SK-N-SH treated with all-trans-retinoic acid at 6 μM for 48 hours (cell line): ENCODE measurements at places on chromosomes 16 and 17.

- ATAC-seq, result no peak
Measured at GRCh38 chr17:77618731-77619130, 339.8 kb upstream of the TNRC6C start.

- peak; percentile 90 for ATAC-seq
Measured at GRCh38 chr17:17900615-17901520, 64.1 kb upstream of the SREBF1 start.

DNA sequence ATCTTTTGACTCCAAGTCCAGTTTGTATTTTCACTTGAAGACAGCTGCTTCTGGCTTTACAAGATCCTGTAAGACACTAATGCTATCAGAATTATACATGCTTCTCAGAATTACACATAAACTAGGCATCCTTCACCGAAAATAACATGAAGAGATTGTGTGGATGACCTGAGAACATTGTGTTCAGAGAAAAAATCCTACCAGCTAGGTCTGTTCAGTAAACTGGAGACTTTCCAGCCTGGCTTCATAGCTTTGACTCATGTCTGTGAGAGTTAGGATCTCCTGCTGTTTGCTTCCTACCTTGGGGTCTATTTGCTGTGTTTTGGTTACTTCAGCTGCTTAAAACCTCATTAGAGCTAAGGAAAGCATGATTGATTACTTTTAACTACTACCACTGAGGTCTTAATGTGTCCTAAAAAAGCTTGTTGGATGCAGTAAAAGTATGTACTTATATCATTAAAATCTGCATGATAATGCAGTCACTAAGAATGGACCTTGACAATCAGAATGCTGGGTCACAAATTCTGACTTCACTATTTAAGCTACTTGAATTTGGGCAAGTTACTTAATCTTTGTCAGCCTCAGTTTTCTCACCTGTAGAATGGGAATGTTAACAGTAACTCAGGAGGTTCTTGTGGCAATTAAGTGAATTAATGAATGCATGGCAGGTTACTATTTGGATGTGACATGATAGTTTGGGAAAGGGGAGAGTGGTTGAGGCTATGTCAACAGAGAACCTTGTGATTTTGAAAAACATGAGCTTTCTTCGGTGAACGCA is 8.0 kb upstream of the MYH13 start:
- no peak for ATAC-seq

DNA sequence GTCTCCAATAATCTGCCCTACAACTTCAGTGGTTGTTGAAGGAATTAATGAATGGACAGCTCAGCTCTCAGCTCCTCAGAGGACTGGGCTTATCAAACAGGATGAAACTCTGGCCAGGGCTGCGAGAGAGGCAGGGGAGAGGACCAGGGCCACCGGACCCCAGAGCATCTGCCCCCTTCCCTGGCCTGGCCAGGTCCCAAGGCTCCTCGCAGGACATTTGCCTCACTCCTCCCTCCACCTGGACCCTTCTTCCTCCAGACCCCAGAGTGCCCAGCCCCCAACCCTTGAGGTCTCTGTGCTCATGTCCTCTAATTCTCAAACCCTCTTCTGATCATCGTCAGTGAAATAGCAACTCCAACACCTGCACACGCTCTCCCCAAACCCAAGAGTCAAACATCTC is 3.7 kb downstream of the CD300C start:
- ATAC-seq, result no peak
